ENCODE measurements at places on chromosomes 2 and 18.

- no peak for DNase-seq
Measured at GRCh38 chr2:184498936-184499335, 99.4 kb upstream of the ZNF804A start.

GRCh38 chr2:199462956-199463692 lies 5.4 kb upstream of the SATB2 start:
- peak; percentile 70 for DNase-seq

DNA sequence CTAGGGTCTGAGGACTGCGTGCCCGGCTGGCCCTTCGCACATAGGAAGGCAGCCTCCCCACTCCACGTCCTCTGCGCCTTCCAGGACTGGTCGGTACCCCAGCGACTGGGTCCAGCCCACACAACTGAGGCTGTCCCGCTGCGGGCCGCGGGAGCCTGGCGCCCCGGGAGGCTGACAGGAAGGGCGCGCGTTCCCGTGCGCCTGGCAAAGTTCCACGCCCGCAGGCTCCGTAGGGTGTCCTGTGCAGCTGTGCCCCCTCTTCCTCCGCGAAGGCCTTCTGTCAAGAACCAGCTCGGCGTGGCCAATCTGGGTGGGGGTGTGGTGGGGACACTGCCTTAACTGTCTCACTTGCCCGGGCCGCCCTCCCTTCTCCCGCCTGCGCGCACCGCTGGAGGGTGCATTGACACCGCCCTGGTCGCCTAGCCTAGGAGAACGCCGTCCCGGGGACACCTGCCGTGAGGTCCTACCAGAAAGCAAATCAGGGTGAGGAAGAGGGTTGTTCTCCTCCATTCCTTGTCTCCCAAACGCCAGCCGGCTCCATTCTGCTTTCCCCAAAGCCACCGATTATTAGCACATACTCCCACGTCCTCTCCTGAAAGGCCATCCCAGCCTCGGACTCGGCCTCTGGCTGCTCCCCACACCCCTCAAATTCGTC lies 618 bp upstream of the LYPD1 start:
- DNase-seq, result no peak

- DNase-seq, result no peak
Measured at GRCh38 chr2:179417436-179417949, 152.9 kb upstream of the SESTD1 start.

DNA sequence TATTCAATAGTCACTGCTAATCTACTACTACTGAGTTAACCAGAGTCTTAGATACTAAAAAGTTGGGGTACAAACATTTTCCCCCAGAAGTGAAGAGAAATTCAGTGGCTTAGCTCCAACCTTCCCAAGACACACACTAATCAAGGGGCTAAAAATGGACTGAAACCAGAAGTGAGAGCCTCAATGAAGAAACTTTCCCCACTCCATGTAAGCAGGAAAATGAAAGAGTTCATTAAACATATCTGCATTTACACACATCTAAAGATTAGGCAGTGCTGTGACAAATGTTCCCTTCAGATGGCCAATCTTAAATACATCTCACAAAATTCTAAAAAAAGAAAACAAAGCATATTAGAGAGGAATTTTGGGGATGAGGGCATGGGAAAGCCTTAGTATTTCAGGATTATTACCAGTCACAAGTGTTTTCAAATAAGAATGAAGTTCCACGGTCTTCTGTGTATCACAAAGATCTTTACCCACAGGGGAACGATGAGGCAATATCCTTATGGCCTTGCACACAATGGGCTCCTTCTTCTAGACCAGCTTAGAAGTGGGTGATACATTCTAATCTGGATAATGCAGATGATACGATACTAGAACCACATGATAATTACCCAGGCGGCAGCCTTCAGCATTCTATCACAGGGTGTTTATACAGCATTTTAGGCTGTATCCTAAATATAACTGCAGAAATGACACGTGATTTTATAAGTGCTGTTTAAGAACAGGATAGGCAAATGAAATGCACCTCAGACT lies 17.1 kb downstream of the ANKRD44 start:
- DNase-seq, result no peak

- DNase-seq, result no peak
Measured at GRCh38 chr2:217249121-217250012, 389.5 kb upstream of the TNP1 start.

GRCh38 chr2:209790066-209790728 lies 18.6 kb downstream of the UNC80 start:
- no peak for DNase-seq

DNA sequence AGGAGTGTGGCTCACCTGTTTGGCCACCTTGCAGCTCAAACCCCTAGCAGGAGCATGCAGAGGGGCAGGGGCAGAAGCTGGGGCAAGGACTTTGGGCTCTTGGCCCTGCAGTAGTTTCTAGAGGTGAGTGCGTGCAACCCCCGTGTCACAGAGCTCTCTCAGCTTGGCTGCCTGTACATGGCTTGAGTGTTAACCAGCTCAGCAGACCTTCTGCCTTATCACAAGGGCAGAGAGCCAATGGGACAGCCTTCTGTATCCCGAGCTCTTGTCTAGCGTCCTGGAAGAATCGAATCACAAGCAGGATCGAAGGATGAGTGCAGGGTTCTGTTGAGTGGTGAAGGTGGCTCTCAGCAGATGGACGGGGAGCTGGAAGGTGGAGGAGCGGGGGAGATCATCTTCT lies 120.3 kb upstream of the TMEM18 start:
- no peak for DNase-seq

- no peak for DNase-seq
Measured at GRCh38 chr2:211457325-211457724, 900.9 kb downstream of the CPS1 start.

GRCh38 chr2:200466425-200467418 lies 43.1 kb downstream of the KCTD18 start:
- peak; percentile 33 for DNase-seq

DNA sequence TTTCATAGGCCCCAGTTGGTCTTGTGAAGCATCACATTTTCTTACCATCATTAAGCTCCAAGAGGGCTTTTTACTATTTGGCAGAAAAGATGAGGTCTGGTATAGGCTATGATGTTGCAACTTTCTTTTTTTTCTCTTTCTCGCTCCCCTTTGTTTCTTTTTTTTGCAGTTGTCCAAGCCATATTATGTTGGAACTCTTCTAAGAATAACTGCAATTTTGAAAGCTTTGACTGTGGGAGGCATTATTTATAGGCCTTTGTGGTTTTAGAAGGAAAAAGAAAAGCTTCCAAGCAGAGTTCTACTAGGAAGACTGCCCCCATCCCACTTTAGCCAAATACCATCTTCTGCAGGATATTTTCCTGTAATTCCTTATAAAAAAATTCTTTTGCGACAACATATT lies 571.6 kb downstream of the ARHGAP15 start:
- no peak for DNase-seq

GRCh38 chr2:232838406-232838874 lies 31.6 kb upstream of the SNORC start:
- DNase-seq, result peak; percentile 62

DNA sequence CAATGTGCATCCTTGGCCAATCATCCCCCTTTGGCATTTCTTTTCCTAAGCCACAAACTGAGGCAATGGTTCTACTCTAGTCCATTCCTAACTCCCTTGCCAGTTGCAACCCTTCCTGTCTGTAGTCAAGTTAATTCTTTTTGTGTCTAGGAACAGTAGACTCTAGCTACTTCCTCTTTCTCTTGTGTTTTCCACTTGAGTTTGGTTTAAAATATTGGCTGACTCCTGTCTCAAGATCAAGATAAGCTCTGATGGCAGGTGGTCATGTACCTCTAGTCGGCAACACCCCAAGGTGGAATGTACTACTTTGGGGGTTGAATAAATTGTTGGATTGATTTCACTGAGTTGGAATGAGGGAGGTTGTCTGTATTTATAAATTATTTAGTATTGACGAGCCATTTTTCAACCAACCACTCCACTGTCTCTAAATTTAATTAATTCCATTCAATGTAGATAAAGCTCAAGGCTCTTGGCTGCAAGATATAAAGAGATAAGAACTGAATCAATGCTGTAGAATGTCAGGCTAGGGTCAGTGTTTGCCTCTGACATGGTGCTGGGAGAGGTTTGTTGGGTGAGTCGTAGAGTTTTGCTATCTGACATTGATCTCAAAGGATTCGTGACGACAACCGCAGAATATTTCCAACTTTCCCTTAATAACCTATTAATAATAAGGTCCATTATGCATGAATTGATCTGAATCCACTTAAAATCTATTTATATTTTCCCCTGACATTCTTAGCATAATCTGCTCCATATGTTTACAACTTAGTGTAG lies 188.7 kb upstream of the APCDD1 start:
- no peak for DNase-seq

DNA sequence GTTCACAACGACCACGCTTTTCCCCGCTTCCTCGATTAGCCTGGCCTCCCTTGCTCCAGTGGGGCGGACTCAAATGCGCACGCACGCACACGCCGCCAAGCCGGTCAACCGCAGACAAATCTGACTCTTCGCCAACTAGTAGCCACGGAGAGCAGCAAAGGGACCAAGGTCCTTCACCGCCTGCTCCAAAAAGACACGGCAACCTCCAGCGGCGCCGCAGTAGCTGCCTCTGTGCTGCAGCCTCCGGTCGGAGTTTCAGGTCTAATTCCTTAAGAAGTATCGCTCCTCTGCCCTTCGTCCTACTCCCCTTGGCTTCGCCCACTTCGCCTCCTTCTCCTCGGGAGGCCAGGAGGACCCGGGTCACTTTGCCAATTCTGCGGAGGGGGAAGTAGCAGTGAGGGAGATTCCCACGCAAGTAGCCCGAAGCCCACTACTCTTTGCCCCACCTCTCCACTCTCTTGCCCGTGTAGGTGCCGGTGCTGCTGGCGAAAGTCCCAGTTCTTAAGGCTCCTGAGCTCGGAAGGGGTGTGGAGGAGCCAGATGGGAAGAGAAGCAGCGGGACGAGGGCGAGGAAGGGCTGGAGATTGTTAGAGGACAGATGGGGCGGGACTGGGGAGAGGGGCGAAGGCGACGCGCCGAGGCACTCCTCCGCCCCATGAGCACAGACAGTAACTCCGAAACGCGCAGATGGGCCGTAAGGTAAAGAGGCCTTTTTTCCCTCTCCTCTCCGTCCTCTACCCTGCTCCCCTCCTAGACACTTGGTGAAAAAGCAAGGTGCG lies 615 bp downstream of the AKAIN1 start:
- no peak for DNase-seq

DNA sequence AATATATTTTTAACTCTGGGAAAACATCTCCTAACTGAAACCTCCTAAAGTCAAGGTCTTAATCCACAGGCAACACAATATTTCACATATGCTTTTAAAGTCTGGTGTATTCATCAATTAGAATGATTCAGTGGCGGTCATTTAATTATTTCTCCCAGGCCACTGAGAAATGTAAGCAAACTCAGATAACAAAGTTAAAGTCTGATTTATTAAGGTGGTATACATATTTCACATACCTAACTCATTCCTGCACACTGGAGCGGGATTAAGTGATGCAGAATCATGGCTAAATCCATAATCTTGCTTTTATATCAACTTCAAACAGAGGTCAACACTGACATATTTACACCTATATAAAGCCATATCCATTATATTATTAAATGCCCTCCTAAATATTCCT lies 43.7 kb downstream of the FRZB start:
- DNase-seq, result no peak

DNA sequence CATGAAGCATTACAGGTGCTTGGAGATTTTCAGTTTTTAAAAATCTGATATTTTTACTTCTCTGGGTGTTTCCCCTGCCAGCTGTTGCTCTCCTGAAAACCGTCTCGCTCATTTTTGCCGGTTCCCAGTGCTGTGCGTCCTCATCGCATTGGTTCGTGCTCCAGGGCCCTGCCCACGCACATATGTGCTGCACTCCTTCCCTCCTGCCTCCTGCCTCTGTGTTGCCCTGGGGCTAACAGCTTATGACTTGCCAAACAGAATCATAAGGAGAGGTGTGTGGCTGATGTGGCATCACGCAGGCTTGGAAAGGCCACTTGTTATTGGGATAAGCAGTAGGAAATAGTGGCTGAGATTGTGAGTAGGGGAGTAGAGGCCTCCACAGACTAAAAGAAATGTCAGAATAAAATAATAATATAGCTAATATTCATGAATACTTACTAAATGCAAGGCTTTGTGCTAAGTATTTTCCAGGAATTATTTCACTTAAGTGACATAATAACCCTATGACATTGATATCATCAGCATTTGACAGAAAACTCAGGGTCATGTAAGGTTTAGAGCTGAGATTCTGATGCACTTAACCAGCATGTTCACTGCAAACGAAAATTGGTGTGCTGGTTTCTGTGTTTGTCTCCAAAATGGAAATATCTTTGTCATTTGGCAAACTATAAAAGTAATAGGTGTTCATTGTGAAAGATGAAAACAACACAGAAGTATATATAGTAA lies 53.5 kb downstream of the SLC4A1AP start:
- DNase-seq, result no peak

DNA sequence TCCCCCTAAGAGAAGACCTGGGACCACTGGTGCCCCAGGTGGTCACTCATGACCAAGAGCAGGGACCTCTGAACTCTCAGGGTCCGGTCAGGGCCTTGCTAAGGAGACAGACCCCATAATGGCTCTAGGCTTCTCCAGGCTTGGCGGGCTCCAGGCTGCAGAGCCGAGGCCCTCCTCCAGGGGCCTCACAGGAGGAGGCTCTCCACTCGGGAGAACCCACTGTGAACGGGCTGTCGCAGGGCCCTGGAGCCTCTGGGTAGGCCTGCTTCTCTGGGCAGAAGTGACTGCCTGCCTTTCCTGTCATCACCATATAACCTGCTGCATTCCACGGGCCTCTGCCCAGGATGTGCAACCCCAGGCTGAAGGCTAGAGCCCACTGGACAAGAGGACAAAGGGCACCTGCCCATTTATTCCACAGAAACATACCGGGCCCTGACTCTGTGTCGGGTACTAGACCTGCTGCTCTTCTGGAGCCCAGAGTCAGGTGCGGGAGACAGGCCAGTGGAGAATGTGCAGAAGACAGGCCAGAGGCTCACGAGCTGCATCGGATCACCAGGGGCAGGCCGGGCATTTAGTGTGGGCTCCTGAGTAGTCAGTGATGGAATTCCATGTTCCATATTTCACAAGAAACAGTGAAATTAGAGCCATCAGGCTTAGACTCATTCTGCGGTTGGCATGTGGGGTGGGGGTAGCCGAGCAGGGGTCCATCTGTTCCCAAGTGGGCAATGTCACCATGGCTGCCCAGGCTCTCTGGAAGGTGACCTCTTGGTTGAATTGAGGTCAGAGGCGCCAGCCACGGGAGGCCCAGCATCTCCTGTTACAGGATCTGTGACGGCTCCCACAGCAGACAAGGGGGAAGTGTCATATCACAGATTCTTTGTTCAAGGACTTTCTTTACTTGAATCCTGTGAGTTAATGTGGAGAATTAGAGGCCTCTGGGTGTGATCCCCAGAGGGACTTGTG lies 220.8 kb downstream of the SH3RF3 start:
- DNase-seq, result no peak

DNA sequence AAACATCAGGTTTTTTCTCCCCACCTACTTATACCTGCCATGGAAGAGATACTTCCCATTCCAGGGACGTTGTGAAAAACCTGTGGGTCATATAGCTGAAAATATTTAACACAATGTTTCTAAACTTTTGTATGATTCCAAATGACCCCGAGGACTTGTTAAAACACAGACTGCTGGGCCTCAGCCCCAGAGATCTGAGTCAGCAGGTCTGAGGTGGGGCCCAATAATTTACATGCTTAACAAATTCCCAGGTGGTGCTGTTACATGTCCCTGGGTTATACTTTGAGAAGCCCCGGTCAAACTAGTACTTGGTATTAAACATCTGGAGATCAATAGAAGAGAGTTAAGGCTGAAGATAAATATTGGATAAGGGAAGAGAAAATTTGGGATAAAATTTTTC lies 71.4 kb upstream of the FRZB start:
- no peak for DNase-seq

All from activated naive CD8-positive, alpha-beta T cell treated with anti-CD3 and anti-CD28 coated beads, Interleukin-2, amount 50 U/mL, for 24 hours (primary cell).